ENCODE measurements at places on chromosomes 4 and X.

GRCh38 chr4:121794505-121795188 is 6.5 kb upstream of the EXOSC9 start:
- DNase-seq, result no peak

DNA sequence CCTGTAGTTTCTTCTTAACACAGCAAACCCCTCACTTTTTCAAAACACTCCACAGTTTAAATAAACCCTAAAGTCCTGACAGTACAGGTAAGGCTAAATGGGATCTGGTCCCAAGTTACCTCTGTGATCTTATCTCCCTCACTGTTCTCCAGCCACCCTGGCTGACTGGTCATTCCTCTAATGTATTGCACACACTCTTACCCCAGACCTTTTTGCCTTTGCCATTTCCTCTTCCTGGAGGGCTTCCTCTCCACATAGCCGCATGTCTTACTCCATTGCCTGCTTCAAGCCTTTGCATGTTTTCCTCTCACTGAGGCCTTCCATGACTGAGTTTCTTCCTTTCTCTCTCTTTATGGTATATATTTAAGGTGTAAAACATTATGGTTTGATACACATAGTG is 19.5 kb upstream of the ANXA3 start:
- no peak for DNase-seq

GRCh38 chrX:28638775-28639174 is 51.5 kb downstream of the IL1RAPL1 start:
- DNase-seq, result no peak

DNA sequence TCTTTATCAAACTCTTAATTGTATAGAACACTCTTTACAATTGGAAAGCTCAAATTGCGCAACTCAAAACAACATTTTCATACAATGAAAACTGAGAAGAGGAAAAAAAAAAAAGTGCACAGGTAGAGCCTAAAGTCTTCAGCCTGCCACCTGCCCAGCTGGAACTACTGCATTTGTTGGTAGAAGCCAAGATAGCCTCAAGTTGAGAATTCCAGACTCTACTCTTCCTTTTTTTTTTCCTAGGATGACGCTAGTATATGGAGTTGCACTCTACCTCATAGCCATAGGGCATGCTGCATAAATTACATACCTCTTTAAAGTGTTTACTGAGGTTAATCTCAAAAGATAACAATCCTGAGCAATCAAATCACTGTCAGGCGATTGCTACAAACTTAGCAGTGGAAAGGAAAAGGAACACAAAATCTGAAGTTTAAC is 13.6 kb downstream of the ABCG2 start:
- no peak for DNase-seq

DNA sequence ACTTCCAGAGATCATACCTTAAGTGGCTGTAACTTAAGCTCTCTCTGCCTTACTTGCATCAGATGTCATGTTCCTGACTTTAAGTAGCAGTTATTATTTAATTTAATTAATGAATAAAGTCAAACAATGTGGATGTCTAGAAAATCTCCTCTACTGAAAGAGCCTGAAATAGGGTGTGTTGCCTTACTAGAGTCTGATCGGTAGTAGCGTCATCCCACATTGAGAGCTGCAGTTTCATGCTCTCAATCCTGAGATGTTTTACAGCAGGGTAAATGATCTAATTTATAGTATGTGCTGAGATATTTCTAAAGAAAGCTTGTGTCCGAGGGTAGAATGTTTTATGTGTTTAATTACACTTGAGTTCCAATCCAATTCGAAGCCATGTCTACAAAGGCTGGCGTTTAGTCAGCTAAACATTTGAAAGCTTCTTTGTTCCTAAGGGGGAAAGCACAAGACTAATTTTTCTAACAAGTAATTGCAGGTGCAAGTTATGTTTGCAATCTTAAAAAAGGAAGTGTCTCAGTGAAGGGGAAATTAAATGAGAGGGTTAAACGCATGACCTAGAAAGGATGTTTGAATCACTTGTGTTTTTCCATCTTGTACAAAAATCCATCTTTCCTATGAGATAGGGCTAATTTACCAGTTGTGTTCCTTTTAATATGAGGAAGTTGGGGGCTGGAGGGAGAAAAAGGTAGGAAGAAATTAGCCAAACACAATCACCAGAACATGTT is 391.0 kb upstream of the MAGEB2 start:
- DNase-seq, result no peak

DNA sequence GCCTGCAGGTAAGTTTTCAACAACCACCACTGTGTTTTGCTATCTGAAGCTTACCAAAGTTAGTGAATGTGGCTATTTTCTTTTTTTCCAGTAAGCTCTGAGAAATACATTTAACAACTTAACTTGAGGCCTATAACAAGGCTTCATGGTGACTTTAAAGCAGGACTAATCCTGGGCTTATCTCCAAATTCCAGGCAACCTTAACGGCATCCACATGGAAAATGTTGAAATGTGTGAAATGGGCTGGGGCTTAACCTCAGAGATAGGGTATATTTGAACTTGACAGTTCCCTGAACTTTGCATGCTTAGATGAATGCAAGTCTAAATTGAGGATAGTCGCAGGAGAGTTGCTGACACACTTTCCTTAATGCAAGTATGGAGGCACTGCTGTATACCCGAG is 539.2 kb downstream of the GALNTL6 start:
- DNase-seq, result no peak

DNA sequence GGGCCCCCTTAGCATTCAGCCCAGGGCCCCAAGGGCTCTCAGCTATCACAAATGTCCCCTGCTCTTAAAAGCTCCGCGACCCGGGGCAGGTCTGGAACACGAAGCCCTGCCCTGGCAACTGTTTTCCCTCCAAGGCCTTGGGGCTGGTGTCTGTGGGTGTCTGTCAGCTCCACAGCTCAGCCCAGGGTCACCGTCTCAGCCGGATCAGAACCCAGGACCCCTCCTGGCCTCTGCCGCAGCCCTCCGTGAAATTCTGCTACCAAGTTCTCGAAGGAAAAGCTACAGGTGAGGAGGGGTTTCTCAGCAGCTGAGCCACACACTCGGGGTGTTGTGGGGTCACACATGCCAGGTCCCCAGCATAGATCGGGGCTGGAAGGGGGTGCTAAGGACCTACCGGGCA is 61.2 kb downstream of the ACOX3 start:
- DNase-seq, result no peak

- DNase-seq, result no peak
Observed at GRCh38 chr4:85113706-85114105, 147.2 kb upstream of the WDFY3 start.

- DNase-seq, result no peak
Observed at GRCh38 chrX:10569946-10570345, 50.4 kb downstream of the MID1 start.

- DNase-seq, result no peak
Observed at GRCh38 chr4:120007191-120007871, 59.3 kb downstream of the MAD2L1 start.

GRCh38 chr4:120557372-120557771 is 365.2 kb downstream of the PRDM5 start:
- DNase-seq, result no peak

DNA sequence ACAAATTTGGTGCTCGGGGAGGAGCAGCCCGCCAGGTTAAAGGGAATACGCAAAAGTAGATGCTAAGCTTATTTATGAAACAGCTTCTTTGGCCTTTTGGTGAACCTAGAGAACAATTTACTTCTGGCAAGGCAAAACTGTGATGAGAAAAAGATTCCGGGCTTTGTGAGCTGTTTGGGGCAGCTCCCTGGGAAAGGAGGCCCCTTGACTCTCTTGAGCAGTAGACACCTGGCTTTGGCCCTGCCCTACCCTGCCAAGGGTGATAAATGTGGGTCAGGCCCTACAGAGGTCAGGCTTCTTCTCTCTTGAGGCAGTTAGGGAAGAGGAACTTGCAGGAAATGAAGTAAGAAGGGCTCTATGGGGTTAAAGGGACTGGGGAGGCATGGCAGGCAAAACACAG is 509.6 kb downstream of the MID1IP1 start:
- DNase-seq, result no peak

- no peak for DNase-seq
Observed at GRCh38 chr4:176102414-176103063, 36.9 kb downstream of the WDR17 start.

DNA sequence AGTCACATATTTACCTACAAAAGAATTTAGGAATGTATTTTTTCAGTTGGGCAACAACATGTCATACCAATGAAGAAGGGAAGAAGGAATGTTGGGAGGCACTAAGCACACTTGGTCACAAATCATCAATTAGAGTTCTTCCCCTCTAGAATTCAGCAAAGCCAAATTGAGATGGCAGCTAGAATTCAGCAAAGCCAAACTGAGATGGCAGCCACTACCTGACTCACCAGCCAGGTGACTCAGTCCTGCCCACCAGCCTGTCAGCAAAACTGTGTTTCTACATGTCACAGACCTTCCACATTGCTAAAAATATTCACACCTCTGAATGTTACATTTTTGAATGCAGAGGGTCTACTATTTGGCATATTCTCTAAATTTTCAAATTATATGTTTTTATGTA is 63.2 kb upstream of the NOCT start:
- no peak for DNase-seq

GRCh38 chrX:123818243-123818642 is 41.6 kb upstream of the XIAP start:
- no peak for DNase-seq

Data from stimulated activated CD8-positive, alpha-beta memory T cell treated with anti-CD3 and anti-CD28 coated beads, Interleukin-7, amount 100 ng/mL, for 1 hour (primary cell).